ENCODE measurements at places on chromosomes 2 and 18. TPM values are rescaled to one million over a fixed set of nuclear protein-coding genes. Genes with fewer than 3 reads are reported as not detected.

DNA sequence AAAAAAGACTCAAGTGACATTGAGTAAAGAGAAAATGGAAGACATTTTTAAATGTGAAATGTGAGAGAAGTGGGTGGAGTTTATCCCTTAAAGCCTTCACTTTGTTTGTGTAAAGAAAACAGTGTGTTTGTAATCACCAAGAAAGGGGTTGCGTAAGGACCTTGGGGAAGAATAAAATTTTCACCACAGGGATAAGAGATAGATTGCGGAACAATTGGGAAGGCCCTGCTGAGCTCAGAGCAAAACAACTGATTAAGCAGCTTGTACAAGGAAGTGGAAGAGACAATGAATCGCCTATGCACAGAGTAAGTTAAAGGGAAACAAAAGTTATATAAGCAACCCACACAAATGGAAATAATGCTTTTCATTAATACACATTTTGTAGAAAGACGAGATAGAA is 327.7 kb downstream of the RAD51AP2 start:
- DNase-seq: no peak

DNA sequence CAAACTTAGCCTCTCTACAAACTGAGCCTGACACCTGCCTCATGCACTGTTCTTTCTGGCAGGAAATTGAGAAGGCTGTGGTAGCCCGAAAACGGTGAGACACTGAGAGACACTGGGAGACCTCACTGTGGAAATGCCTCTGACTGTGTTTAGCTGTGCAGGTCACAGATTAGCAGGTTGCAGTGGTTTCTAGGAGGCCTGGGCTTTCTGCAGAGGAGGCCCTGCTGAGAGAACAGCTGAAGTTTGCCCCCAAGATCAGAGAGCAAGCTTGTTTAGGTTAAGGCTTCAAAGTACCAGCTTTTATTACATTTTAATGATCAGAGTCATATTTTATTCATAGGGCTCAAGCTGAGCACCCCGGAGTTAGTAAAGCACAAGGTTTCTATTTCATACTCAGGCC is 68.7 kb upstream of the LYPD6 start:
- no peak for DNase-seq

MLPH gene
- polyA plus RNA-seq: 79.3 TPM

L3MBTL4 gene
- polyA plus RNA-seq: 1.4 TPM

SMYD1 gene
- 1.1 TPM for polyA plus RNA-seq

CMPK2 gene
- 3.6 TPM for polyA plus RNA-seq

All from sigmoid colon (tissue), 7 donors.